A549 (cell line): ENCODE measurements at places on chromosomes 5 and 9.

- DNase-seq = no peak
Measured at GRCh38 chr9:130199605-130200004, 27.4 kb downstream of the NCS1 start.

DNA sequence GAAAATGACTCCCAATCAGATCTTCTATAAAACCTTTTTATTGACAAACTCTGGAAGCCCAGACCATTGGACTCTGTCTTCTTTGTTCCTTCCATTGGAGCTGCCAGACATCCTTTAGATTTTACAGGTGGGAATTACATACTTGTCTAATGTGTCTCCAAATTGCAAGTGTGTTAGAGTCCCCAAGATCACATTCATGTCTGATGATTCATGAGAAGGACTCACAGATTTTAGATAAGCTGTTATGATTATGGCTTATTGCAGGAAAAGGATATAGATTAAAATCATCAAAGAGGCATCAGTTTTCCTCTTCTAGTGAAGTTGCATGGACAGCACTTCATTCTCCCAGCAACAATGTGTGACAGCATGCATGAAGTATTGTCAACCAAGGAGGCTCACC, 70.4 kb downstream of the MUSK start:
- DNase-seq = no peak

DNA sequence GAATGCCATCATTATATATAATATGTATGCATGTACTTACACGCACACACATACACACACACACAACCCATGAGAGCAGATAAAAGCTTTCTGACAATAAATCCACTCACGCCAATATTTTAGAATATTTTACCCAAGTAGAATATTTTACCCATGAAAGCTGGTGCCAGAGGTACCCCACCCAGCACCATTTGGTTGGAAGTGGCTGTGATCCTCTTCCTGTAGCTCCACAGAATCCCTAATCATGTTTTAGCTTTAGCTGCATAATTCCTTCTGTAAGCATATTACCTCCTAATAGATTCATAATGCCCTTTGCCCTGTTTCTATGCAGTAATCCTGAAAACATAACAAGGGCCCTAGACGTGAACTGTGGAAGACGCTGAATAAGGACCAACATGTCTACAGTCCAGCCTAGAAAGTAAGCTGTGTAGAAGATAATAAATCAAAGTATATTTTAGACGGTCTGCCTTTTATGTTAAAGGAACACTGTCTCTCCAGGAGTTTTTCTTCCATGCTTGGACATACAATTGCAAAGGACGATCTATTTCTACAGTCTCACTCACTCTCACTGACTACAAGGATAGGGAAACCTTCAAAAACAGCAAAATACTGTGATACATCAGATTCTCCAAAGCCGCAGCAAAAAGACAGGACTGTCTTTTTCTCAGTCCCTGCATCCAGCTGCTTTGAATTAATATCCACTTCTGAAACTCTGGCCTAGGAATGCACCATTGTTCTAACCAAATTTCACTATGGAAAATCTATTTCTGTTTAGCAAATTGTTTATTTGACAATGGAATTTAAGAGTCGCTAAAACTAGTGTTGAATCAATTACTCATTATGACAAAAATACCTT, 98.2 kb downstream of the USP20 start:
- DNase-seq = no peak

- DNase-seq = peak; percentile 26
Measured at GRCh38 chr5:141135030-141135717, at the start of gene PCDHB5. TSS of gene PCDHB5 (plus strand) at chr5:141135206. CDS start at chr5:141135435, 229 bp downstream.

DNA sequence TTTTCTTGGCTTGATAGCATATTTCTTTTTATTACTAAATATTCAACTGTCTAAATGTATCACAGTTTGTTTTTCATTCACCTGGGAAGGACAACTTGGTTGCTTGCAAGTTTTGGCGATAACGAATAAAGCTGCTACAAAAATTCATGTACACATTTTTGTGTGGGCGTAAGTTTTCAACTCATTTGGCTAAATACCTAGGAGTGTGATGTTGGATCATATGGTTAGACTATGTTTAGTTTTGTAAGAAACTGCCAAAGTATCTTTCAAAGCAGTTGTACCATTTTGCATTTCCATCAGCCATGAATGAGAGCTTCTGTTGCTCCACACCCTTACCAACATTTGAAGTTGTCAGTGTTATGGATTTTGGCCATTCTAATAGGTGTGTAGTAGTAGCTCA, 428.0 kb downstream of the ACTL7B start:
- no peak for DNase-seq

DNA sequence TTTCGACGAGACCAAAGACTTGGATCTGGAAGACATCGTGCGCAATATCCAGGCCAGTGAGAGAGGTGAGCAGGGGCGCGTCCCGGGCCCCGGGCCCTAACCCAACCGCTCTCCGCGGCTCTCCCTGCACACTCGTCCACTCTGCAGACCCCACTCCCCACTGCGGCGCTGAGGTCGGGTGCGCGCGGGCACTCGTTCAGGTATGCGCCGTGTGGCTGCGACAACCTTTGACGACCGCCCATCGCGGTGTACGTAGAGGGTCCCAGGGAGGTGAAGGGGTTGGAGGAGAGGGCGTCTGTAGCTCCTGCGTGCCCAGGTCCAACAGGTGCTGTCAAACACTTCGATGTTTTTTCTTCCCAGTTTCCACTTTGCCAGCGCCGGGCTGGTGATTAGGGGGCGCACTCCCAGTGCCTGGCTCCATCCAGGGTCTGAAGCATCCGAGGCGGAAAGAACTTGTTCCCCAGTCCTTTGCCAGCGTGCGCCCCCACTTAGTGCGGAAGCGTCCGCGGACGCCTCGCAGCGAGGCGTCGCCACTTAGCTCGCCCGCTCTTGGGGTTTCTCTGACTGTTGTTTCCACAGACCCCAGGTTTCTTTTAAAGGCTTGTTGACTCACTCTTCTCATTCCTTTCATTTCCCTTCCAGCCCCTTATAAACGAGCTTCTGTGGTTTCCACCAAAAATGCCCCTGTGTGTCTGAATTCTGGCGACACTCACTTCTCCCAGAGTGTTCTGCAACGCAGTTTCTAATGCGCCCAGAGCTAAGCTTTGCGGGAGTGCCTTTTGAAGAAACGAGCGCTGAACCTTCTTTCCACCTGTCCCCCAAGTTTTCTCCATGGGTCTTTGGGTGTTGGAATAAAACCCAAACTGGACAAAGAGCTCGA, 1.6 kb downstream of the NPR3 start:
- no peak for DNase-seq

DNA sequence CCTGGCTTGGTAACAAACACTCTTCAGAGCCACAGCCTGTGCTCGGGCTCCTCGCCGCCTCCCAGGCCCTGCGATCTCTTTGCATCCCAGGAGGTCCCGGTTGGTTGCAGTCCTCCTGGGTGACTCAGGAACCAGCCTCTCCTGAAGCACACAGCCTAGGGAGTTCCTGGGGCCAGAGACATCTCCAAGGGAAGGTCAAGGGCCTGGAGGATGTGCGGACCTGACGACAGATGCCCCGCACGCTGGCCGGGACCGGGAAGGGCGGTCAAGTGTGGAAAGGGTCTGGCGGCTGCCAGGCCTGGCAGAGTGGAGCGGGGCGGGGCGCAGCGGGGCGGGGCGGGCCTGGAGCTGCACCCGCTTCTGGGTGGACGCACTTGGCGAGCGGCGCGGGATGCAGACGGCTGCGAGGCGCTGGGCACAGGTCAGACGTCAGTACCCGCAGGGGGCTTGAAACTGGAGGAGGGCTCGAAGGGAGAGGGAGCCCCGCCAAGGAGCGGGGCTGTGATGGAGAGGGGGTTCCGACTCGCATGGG, 45.0 kb upstream of the PRSS3 start:
- DNase-seq = peak; percentile 30

- no peak for DNase-seq
Measured at GRCh38 chr9:93316726-93317494, 133.0 kb downstream of the WNK2 start.

GRCh38 chr5:159458217-159458711, 128.0 kb upstream of the IL12B start:
- DNase-seq = no peak

GRCh38 chr5:145293716-145294115, 541.4 kb downstream of the PRELID2 start:
- no peak for DNase-seq

- DNase-seq = no peak
Measured at GRCh38 chr5:7088849-7089248, 307.1 kb upstream of the ADCY2 start.

- peak; percentile 50 for DNase-seq
Measured at GRCh38 chr5:7886849-7887475, 18.0 kb downstream of the MTRR start.

DNA sequence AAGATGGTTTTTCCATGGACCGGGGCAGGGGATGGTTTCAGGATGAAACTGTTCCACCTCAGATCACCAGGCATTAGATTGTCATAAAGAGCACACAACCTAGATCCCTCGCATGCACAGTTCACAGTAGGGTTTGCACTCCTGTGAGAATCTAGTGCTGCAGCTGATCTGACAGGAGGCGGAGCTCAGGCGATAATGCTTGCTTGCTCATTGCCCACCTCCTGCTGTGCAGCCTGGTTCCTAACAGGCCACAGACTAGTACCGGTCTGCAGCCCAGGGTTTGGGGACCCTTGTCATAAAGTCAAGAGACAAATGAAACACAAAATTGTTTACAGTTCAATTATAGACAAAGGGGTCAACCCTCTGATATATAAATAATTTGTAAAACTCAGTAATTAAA, 101.7 kb downstream of the RANBP17 start:
- DNase-seq = no peak

DNA sequence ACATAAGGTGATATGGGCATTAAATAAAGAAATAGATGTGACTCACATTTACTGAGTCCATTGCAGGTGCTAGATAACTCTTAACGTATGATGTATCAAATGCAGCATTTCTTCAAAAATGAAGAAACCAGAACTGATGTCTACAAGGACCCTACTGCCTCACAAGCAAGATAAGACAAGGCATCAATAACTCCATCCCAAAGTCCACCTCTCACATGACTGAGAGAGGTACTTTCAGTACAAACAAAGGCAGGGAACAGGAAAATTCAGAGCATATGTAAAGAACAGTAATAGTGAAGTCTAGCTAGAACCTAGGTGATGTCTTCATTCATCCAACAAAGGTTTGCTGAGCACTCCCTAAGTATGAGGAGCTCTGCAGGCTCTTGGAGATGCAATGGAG, 54.7 kb downstream of the KLHL3 start:
- DNase-seq = no peak

DNA sequence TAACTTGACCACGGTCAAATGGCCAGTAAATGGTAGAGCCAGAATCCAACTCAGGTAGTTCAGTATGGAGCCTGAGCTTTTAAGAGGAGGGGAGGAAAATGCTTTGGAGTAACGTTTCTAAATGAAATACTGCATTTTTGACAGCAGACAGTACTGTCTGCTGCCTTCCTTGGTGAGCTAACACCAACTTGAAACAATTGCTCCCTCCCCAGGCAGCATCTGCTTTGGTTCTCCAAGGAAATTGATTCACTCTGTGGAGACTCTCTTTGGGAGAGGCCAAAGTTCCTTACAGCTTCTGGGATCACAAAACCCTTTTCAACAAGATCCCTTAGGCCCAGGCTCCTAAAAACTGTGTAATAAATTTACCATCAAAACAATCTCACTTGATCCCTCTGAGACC, 75.2 kb upstream of the SSBP2 start:
- DNase-seq = no peak

- no peak for DNase-seq
Measured at GRCh38 chr9:7336356-7337065, 463.1 kb downstream of the DMAC1 start.
